Body of pancreas (tissue), 4 donors: ENCODE measurements at places on chromosomes 16 and 17. TPM values are rescaled to one million over a fixed set of nuclear protein-coding genes. Genes with fewer than 3 reads are reported as not detected.

DNA sequence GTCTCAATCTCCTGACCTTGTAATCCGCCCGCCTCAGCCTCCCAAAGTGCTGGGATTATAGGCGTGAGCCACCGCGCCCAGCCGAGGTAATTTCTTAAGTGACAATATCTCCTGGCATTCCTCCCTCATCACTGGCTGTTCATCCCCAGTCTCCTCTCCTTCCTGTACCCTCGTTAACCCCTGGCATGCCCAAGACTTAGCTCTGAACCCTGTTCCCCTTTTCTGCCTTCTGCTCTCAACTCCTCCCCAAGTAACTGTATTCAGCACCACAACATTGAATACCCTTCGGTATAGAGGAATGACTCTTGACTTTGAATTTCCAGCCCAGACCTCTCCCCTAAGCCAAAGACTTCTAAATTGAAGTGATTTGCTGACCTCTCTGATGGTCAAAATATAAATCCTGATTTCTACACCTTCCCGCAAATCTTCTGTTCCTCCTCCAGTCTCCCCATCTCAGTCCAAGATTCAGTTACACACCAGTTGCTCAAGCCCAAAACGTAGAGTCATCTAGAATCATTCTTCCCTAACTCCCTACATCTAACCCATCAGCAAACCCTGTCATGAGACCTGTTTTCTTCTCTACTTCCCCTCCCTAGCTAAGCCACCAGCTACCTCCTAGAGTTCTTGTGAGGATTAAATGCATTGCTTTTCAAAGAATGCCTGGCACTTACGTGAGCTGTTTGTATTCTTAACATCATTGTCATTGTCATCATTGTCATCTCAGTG is 14.8 kb downstream of the PMP22 start:
- no peak for DNase-seq

DNA sequence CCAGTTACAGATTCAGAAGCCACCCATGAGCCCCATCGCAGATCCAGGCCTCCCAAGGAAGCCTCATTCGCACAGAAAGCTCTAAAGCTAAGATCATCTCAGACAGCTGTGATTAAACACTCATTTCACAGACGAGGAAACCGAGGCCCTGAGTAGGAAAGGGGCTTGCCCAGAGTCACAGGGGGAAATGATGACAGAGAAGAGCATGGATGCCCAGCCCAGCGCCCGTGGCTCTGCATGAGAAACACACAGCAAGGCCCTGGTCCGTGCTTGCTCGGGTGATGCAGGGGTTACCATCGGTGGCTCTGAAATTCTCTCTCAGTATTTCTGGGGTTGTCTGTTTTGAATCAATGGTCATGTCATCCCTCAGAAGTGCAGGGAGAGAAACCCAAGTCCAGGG is 109.6 kb downstream of the C16orf78 start:
- DNase-seq = no peak

DNA sequence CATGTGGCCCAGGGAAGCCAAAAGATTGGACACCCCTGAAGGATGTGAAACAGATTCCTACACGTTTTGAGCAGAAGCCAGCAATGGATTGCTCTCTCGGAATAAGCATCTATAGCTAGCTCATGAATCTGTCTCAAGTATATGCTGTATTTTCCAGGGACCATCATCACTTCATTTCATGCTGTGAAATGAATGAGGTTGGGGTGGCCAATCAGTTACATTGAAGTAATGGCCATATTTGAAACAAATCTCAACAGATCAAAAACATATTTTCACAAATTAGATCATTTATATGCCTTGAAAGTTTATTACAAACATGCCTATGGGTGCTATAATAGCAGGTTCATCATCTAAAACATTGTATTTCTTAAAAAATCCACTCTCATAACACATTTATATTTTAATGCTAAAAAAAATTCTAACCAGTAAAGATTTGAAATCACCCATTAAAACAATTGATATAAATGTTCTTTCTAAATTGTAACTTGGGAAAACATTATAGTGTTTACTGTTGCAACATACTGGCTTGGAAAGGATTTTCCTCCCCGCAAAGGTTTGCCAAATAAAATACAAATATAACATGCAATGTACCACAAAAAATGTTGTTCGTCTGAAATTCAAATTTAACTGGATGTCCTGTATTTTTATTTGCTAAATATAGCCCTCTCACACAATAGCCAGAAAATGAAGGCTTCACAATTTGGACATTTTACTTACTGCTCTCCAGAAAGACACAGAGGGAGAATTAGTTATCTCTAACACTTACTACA is 743.6 kb downstream of the KCNJ2 start:
- no peak for DNase-seq

DNA sequence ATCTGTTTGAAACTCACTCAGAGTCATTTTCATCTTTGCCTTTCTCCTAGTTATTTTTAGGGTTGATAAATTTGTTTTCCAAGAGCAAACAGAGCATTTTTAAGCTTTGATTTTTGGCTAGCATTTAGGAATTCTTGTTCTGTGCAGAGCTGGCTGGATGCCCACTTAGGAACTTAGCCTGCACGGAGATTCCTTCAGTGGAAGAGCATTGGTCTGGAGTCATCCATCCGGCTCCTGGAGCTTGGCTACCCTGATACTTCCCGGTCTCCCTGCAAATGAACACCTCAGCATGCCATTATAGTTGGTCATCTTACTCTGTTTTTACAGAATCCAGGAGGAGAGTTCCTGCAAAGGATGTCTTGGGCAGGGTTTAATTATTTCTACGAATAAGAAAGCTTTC is 57.1 kb downstream of the SPECC1 start:
- DNase-seq = peak; percentile 57

- DNase-seq = no peak
Observed at GRCh38 chr16:82037666-82038065, 2.6 kb downstream of the HSD17B2 start.

- DNase-seq = no peak
Observed at GRCh38 chr17:77645072-77646045, 313.1 kb upstream of the TNRC6C start.

- peak; percentile 78 for DNase-seq
Observed at GRCh38 chr17:28725660-28726225, 290 bp downstream of the TLCD1 start.

GRCh38 chr17:596287-596686 is 118.4 kb downstream of the VPS53 start:
- no peak for DNase-seq

DNA sequence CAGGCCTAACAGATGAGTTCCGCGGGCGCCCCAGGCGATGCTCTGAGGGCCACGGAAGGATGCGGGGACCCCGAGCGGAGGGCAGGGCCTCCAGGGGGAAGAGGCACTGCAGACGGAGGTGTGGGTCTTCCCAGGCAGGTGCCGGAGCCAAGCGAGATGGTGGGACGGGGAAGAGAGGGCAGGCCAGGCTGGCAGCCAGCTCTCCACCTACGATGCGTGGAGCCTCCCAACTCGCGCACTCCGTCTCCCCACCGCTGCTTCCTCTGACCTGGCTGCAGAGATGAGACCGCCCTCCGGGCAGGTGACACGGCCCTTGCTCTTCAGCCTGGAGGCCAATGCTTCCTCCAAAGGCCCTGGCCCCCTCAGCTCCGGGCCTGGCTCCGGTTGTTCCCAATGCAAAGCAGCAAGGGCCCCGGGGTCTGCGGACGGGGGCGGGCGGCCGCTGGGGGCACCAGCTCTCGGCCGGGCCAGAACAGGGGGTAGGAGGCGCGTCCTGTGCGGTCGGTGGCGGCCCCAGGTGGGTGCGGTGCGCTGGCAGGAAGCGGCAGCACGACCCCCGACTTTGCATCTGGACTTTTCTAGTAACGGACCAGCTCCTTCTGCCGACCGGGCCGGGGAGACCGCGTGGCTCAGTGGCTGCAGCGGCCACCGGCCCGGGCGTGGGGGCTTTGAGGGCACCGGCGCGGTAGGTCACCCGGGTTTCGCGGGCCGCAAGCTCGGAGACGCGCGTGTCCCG is 1.5 kb upstream of the SOX8 start:
- no peak for DNase-seq

- no peak for DNase-seq
Observed at GRCh38 chr17:56978441-56979090, 635 bp downstream of the SCPEP1 start.

GRCh38 chr16:27174007-27174406 is 29.3 kb upstream of the KDM8 start:
- no peak for DNase-seq

GRCh38 chr17:32831627-32832243 is 45.2 kb downstream of the MYO1D start:
- DNase-seq = no peak

DNA sequence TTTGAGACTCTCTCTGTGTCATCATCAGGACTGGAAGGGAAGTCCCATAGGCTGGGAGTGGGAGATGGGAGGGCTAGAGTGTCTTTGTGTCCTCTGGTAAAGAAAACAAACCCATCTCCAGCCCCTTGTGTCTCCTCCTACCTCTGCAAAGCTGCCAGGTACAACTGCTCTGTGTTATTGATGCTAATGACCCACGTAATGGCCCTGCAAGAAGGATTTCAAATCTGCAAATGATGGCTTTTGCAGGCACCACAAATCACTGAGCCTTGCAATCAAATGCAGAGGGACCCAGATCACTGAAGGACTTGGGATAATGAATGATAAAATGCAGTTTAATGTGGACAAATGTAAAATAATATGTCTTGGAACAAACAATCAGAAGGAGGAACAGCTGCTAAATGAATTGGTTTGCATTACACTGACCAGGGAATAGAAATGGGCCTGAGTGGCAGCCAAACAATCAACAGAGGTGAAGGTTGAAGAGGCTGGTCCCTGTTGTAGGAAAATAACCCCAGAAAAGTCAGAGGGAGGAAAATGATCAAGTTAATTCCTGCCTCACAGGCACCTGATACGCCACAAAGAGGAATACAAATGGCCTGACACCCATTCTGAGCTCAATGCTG is 425.1 kb downstream of the UTP18 start:
- DNase-seq = no peak

DNA sequence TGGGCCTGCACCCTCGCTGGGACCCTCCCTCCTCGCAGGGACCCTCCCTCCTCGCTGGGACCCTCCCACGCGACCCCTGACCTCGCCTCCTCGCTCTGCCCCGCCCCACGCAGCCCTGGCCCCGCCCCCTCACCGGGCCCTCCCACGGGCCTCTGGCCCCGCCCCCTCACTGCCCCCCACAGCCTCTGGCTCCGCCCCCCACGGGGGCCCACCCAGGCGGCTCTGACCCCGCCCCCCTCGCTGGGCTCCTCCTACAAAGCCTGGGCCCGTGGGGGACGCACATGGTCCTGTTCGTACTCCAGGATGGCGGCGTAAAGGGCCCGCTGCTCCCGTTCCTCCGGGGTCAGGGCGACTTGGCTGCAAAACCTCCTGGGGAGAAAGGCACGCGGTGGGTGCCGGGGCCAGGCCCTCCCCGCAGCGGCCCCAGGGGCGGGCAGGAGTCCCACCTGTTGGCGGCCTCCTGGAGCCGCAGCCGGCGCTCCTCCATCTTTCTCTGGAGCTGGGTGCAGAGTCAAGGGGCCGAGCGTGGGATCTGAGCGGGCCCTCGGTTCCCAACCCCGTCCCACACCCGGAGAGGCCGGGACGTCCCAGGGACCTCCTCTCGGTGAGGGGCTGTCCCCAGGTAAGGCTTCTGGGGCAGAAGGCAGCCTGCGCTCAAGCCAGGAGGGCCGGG is 9.0 kb downstream of the VPS9D1 start:
- DNase-seq = peak; percentile 63

- no peak for DNase-seq
Observed at GRCh38 chr17:30571921-30572320, 94.7 kb downstream of the GOSR1 start.

- peak; percentile 27 for DNase-seq
Observed at GRCh38 chr17:38656959-38657823, 17.6 kb downstream of the EPOP start.

The CACNA1G gene
- 0.26 TPM for total RNA-seq

The PRSS8 gene
- 75.5 TPM for total RNA-seq

The EME1 gene
- total RNA-seq = not detected

The MAPK8IP3 gene
- 103 TPM for total RNA-seq

The ITGB3 gene
- total RNA-seq = 2.1 TPM

The SLC16A3 gene
- total RNA-seq = 2.0 TPM

The AOC2 gene
- 1.0 TPM for total RNA-seq

The KRT12 gene
- not detected for total RNA-seq

The PLD6 gene
- 6.6 TPM for total RNA-seq

The ALOX12 gene
- total RNA-seq = not detected
